HAP-1 (cell line): ENCODE measurements at places on chromosomes 7 and 10.

- peak; percentile 68 for DNase-seq
Measured at GRCh38 chr7:4882169-4883032, 1.1 kb downstream of the RADIL start.

DNA sequence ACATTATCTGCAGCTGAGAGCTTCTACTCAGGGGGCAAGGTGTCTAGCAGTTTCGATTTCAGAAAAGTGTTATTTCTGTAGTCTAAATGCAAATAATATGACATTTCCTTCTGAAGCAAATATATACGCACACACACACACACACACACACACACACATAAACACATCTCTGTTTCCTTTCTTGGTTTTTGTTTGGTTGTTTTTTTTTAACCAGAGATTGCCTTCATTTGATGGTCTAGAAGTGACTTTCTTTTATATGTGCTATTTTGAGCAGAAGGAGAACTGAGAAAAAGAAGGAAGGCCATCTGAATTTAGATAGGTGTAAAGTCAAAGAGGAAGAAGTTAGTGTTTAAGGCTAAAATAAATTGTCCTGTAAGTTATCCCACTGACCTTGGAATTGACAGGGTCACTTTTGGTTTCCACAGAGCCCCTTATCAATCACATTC is 142.2 kb downstream of the TRIL start:
- DNase-seq = no peak

DNA sequence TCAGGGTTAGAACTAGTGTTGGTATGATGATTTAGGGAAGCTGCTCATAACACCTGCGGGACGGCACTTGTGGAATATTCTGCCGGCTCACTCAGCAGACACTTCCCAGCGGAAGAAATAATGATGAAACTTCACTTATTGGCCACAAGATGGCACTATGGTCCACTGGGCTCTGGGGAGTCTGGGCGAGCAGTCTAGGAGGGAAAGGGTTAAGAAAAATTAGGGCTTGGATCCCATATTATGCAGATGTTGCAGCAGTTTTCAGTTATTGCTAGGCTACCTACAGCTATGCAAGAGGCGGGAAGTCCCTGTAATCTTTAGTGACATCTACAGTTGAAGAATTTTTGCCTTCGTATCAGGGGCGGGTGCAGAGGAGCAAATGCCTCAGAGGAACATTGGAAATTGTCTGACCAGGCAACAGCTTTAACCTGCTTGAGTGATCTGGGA is 238.7 kb upstream of the PRSS58 start:
- DNase-seq = peak; percentile 17

- no peak for DNase-seq
Measured at GRCh38 chr7:133754708-133755107, 372.4 kb upstream of the LRGUK start.

DNA sequence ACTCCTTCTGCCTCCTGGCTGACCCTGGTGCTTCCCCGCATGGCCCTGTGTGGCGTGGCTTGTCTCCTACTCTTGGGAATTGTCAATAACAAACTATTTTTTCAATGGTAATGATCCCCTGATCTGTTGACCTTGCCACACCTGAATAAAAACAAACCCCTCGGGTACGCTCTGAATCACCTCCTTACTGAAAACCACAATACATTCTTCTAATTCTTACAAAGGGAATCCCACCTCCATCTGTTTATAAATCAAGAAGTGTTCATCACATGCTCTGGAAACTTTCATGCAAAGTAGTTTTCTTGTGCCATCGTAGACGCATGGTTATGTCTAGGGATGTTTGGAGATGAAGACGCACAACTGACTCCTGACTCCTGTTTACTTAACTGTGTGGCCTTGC is 245.8 kb downstream of the FRMD4A start:
- no peak for DNase-seq

- DNase-seq = no peak
Measured at GRCh38 chr7:22730921-22731654, 4.1 kb downstream of the IL6 start.

DNA sequence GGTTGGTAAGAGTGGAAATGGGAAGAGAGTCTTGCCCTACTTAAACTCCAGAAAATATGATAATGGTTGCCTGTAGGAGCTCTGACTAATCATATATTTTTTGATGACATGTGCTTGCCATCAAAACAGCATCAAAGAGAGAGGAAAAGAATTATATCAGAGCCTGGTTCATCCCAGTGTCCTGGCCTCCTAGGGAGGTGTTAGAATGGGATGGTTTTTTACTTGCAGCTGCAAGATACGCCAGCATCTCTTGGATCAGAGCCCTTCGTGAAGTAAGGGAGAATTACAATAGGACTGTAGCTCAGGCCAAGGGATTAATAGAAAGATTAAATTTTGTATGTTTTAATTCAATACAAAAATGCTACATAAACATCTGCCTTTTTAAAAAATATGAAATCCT is 177.6 kb upstream of the HDAC9 start:
- no peak for DNase-seq

DNA sequence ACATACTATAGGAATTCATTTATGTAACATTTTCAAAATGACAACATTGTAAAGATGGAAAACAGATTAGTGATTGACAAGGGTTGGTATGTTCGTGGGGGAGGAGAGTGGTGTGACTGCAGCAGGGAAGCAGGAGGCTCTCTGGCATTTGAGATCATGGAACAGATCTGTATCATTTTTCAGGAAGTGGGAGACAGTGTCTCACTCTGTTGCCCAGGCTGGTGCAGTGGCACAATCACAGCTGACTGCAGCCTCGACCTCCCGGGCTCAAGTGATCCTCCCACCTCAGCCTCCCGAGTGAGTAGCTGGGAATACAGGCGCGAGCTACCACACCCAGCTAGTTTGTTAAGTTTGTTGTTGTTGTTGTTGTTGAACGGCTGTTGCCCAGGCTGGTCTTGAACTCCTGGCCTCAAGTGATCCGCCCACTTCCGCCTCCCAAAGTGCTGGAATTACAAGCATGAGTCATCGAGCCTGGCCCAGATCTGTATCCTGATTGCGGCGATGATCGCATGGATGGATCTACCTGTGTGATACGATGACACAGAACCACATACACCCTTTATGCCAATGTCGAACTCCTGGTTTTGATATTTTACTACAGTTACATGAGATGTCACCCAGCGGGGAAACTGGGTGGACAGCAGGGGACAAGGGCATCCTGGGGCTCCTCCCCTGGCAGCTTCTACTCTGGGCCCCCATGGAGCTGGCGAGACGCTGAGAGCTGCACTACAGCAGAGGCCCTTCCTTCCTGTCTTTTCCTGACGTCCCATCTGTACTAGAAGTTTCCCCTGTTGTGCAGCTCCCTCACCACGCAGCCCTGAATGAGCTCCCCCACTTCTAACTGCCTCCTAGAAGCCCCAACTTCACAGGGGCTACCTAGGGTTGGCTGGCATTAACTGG is 12.3 kb upstream of the CYTH3 start:
- no peak for DNase-seq

- DNase-seq = no peak
Measured at GRCh38 chr7:152140560-152140959, 115.1 kb downstream of the GALNT11 start.

DNA sequence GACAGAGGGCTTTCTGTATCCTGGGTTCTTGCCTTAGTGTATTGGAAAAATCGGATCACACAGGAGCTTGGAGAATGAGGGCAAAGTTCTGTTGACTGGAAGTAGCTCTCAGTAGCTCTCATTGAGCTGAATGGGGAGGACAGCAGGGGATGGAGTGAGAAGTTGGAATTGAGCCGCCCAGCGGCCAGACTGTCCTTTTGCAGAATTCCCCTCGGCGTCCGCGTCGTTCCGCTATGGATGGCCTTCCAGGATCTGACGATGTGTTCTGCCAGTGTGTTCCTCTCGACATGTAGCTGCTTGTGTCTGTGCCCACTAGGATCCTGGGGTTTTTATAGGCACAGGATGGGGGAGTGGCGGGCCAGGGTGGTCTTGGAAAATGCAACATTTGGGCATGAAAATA is 351.8 kb upstream of the SEMA3A start:
- DNase-seq = no peak

- no peak for DNase-seq
Measured at GRCh38 chr7:88818552-88818951, 23.0 kb upstream of the TEX47 start.

DNA sequence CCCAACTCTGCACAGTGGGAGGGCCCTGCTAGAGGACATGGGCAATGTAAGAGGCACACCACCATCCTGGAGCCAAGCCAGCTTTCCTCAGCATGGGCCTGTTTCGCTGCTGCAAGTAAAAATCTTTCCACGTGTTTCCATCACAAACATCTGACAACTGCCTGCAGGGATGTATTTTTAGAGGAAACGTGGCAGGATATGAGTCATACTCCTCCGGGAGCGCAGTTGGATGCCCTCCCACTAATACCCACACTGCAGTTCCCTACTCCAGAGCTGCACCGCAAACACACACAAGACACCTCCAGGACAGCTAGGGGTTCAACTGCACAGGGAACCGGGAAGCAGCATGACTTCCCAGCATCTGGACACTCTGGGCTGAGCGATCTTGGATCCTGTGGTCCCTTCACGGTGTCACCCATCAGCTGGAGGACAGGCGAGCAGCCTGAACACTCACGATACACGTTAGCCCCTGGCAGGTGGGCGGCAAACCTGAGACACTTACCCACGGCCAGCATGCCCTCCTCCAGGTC is 26.1 kb downstream of the PLAC9 start:
- no peak for DNase-seq

GRCh38 chr7:158956805-158957509 is 100.6 kb downstream of the DYNC2I1 start:
- no peak for DNase-seq

- no peak for DNase-seq
Measured at GRCh38 chr10:117740691-117741222, 198.2 kb downstream of the EMX2 start.

DNA sequence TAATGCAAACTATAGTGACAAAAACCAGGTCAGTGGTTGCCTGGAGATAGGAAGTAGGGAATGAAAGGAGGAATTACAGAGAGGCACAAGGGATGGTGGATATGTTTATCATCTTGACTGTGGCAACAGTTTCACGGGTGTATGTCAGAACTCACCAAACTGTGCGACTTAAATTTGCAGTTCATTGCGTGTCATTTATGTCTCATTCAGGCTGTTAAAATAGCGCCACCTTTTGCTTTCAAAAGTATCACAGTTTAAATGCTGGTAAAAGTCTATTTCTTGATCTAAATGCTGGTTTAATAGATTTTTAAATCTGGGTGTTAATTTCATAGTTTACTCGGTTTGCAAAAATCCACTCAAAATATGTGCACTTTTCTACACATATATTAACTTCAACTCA is 51.0 kb downstream of the PTTG1IP2 start:
- no peak for DNase-seq

DNA sequence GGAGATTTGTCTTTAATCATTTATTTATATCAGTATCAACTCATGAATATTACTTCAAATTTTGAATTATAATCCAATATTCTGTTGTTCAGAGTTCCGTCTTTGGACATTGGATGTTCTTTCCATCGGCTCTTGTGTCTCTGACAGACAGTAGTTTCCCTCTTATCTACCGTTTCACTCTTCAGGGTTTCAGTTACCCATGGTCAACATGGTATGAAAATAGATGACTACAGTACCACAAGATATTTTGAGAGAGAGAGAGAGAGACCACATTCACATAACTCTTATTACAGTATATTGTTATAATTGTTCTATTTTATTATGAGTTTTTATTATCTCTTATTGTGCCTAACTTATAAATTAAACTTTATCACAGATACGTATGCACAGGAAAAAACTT is 6.8 kb downstream of the SHTN1 start:
- DNase-seq = no peak

DNA sequence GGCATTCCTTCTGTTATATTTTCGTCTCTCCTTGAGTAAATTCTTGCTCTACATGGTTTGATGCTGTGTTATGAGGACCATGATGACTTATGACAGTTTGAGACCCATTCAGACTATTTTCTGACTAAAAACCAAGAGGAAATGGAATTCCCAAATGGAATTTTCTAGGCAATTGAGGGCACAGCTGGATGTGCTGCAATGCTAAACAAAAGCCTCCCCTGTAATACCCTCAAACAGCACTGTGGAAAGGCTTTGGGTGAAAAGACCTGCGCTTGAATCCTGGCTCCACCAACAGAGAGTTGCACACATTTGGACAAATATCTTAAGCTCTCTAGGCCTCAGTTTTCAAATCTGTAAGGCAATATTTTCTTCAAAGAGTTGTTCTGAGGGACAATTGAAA is 129.1 kb downstream of the PRKG1 start:
- DNase-seq = no peak

GRCh38 chr7:13442226-13442625 is 547.2 kb downstream of the ETV1 start:
- no peak for DNase-seq

GRCh38 chr7:5443678-5444077 is 20.0 kb upstream of the TNRC18 start:
- DNase-seq = no peak
